ENCODE measurements at places on chromosomes 4 and X. TPM values are rescaled to one million over a fixed set of nuclear protein-coding genes. Genes with fewer than 3 reads are reported as not detected.

Gene FOXO4
- total RNA-seq, result 2.6 TPM

Gene PABPC4L
- under 0.01 TPM for total RNA-seq

Gene ITIH6
- not detected for total RNA-seq

Gene HPGDS
- not detected for total RNA-seq

Gene FAM9C
- total RNA-seq, result not detected

All from subcutaneous preadipocyte (primary cell).